Stimulated activated CD4-positive, alpha-beta T cell treated with anti-CD3 and anti-CD28 coated beads, TNF-alpha, amount 100 ng/mL, for 24 hours (primary cell): ENCODE measurements at places on chromosomes 2 and 18.
A peak's percentile ranks its signal among the peaks of the same experiment; 100 is the strongest.

- no peak for DNase-seq
Measured at GRCh38 chr18:6376433-6377229, 38.1 kb downstream of the L3MBTL4 start.

DNA sequence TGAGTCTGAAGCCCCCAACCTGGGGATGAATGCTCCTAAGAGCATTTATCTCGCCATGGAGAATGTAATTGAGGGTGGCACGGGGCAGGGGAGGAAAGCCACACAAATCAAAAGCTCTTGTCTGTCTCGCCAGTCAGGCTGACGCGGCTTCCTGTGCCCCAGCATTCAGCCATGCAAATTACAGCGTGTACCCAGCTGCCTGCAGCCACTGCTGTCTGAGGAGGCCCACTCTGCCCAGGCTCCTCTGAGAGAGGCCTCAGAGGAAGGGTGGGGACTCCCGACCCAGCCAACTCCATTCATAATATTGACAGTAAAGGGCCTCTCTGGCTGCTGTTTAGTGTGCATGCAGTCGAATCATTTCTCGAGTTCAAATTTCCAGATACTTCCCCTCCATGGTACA is 22.0 kb downstream of the SMAD7 start:
- DNase-seq: no peak

DNA sequence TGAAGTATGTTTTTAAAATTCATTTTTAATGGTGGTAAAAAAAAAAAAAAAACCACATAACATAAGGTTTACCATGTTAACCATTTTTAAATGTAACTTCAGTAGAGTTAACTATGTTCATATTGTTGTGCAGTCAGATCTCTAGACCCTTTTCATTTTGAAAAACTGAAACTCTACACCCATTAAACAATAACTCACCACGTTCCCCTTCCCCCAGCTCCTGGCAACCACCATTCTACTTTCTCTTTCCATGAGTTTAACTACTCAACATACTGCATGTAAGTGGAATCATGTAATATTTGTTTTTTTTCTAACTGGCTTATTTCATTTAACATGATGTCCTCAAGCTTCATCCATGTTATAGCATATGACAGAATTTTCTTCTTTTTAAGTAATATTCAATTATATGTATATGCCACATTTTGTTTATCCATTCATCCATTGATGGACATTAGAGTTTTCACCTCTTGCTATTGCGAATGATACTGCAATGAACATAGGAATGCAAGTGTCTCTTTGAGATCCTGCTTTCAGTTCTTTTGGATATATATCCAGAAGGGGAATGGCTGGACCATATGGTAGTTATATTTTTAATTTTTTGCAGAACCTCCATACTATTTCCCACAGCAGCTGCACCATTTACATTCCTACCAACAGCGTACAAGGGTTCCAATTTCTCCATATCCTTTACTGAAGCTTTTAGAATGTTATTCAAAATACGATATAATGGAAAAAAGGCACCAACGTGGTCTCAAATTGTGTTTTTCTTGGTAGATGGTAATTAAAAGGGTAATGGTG is 91.0 kb downstream of the SPTBN1 start:
- DNase-seq: no peak

DNA sequence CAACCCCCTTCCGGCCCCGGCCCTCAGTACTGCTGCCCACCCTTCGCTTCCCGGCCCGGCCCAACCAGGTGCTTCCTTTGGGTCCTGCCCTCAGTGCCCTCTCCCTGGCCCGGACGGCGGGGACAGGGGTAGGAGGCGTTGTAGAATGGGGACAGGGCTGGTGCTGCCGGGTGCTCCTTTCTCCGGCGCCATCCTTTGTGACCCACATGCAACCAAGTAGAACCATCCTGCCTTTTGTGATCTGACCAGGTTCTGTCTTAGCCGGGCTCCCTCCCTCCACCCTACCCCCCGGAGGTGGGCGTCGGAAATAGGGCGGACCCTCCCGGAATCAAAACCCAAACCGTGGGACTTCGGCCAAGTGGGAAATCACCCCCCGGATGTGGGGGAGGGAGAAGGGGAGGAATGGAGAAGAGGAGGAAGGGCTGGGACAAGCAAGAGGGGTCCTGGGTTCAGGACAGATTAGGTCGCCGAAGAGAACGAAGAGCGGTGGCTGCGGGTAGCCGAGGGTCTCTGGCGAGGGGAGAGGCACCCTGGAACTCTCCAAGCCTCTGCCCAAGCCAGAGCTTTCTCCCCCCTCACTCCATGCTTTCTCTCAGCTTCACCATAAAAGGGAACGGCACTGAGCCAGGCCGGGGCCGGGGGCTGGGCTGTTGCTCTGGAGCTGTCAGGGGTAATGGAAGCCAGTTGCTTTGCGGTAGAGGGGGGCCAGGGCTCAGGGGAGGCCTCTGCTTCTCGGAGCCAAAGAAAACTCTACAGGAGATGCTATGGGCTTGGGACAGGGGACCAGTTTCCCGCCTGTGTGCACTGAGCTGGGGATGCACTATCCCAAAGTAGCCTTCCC is 756 bp upstream of the OST4 start:
- DNase-seq: peak; percentile 52

DNA sequence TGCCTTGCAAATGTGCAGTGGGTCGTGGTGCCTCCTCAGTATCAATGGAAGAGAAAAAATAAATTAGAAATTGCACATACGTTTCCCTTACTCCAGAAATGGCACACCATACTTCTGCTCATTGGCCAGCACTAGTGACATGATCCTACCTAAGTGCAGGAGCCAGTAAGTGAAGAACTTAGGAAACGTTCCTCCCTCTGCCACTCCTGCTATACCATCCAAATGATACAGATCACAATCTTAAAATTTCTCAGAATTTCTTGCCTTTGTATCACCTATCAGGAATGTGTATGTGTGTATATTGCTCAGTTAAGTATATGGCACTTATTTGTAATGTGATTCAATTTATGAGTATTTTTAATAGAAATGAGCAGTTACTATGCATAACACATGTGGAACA is 237.0 kb upstream of the UBE2E3 start:
- DNase-seq: no peak

GRCh38 chr2:10499911-10500521 is 51.9 kb upstream of the ODC1 start:
- DNase-seq: no peak

DNA sequence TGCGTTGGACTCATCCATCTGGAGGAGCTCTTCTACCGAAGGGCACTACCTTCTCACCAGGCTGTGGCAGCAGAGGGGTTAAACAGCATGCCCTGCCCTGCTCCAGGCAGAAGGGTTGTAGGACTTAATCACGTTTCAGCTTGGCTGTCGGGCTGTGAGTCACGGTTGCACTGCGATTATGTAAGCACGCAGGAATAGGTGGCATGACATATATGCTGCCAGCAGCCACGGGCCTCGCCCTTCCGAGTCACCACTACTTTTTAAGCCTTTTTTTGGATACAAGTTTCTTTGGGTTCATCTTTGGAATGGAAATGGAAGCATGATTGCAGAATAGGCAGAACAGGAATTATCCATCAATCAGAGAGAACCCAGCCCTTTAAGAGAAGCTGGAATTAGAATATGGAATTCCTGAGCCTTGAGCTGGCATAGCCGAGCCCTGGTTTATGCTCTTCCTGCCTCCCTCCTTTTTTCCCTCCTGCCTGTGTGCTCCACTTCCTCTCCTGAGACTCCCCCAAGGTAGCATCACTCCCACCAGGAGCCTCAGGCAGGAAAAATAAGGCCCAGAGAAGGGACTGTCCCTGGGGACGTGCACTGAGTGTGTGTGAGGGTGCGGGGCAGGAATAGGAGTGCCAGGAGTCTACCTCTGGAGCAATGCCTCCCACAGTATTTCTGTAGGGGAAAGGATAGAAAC is 86.8 kb downstream of the SEMA4F start:
- no peak for DNase-seq

DNA sequence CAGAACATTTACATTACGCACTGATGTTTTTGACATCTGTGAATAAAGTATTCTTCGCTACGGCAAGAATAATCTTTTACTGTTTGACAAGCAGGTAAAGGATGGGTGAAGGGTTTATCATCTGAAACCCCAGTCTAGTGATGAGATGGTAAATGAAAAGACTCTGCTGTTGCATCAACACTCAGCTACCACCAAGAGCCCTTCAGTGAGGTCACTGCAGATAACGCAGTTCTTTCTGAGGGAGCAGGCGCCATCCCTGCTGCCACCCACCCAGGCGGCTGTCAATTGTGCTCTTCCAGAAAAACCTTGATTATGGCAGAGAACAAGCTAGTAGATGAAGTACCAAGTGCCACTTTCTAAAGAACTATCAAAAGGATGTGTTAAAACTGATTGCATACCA is 58.7 kb downstream of the ABCG8 start:
- no peak for DNase-seq

DNA sequence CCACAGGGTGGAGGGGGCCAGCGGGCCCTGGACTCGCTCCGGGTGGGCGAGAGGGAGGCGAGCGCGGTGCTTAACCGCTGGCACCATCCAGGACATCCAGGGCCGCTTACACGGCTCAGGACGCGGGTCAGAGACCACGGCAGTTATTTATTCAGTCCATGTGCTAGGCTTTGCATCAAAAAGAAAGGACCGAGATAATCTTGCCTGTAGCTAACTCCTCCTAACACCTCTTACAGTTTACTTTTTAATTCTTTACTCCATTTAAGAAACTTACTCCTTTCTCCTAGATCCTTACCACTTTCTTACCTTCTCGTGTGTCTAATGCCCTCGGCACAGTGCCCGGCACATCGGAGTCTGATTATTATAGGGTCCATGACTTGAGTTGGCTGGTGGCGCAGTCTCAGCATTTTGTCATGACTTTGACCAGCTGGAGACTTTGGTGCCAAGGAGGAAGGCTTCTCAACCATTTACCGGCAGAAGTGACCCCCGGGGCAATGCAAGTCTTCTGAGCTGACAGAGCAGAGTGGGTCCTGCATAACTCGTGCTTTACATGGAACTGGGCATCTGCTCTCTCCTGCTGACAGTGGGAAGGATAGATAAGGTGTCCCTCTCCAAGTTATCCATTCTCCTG is 503 bp downstream of the ANXA4 start:
- no peak for DNase-seq

GRCh38 chr2:145352484-145352883 is 832.6 kb upstream of the ZEB2 start:
- DNase-seq: no peak

DNA sequence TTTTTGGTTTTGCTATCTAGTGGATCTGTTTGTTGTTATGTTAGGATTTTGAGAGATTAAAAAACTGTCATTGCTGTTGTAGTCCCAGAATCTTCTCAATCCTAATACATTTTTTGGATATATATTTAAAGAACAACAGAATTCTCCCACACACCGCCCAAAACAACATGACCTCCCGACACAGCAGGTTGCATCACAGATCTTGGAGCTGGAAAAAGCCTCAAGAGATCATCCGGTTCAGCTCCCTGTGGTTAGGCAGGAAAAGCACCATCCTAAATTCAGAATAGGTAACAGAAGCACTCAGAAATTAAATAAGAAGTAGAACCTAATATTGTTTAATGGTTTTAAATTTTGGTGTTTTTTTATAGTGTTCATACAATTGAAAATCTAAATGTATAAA is 251.4 kb upstream of the STON1 start:
- DNase-seq: no peak

GRCh38 chr2:9275399-9275798 is 68.8 kb downstream of the ASAP2 start:
- no peak for DNase-seq

DNA sequence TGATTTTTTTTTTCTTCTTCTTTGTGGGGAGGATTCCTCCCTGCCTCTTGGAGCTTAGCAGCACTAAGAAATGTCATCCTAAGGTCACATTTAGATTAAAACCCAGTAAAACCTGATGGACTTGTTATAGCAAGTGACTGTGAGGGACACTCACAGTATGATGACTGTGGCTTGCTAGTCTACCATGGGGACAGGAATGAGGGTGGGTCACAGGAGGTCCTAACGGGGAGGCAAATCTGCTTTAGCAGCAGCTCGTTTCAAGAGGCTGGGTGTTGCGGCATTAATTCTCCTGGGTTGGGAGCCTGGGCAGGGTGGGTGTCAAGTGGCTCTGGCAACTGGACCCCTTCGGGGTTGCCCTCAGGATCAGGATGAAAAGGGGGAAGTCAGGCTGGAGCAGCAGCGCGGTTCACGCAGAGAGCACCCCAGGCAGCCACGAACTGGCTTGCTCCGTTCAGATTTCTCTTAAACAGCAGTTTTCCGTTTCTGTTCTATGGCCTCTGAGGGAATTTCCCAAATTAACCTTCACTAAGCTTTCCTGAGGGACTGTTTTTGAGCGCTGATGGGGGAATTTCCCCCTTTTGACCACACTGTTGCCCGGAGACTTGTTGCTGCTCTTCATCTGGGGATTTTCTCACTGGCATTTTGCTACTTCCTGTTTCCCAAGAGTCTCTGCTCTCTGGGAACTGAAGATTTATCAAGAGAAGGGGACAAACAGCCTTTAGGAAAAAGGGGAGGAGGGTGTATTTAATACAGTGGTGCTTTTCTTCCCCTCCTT is 59.8 kb upstream of the PELI1 start:
- DNase-seq: no peak

DNA sequence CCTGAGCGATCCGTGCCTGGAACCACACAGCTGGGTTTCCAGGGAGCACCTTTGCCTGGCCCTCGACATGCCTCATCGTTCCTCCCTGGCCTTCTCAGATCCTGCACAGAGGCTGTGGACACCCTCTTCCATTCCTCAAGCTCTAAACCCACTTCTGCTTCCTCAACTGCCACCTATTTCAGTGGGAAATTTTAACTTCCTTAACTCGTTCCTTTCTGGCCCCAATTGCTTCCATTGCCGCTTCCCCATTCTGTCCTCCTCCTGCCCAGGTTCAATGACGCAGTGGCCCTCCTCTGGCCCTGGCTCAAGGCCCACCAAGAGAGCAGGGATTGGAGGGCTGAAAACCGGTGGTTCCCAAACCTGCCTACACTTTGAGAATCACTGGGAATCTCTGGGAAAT is 4.8 kb upstream of the B3GNT7 start:
- no peak for DNase-seq

- no peak for DNase-seq
Measured at GRCh38 chr18:63701952-63702351, 808 bp upstream of the SERPINB11 start.

DNA sequence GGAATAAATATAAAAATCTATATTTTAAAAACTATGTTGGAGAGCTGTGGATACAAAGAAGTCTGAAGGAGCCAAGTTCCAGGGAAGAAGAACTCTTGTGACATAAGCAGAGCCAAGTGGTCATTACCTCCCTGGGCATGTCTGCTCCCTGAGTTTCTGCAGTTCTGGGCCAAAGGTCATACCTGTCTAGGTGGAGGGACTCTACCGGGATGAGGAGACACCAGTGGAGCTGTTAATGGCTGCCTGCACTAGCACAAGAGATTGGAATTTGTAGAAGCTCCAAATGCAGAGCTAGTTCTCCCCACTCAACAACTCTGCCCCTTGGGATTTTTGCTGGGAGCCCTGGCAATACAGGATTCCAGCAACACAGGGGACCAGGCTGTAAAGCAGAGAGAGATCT is 89.8 kb downstream of the ARHGAP28 start:
- no peak for DNase-seq
